CD4-positive, CD25-positive, alpha-beta regulatory T cell (primary cell): ENCODE measurements at places on chromosomes 12 and 14. TPM values are rescaled to one million over a fixed set of nuclear protein-coding genes. Genes with fewer than 3 reads are reported as not detected.

PLEKHD1 gene
- not detected for polyA plus RNA-seq

REP15 gene
- not detected for polyA plus RNA-seq

CCDC196 gene
- not detected for polyA plus RNA-seq

NEK9 gene
- 10.8 TPM for polyA plus RNA-seq

- DNase-seq: no peak
- H3K4me3 ChIP-seq: no peak overlapping the region
- H3K27ac ChIP-seq: no peak overlapping the region
- no peaks in the 10 kb centered on the region for H3K27me3 ChIP-seq
- peaks cover 15% of the 10 kb centered on the region for H3K4me1 ChIP-seq
- no peaks in the 10 kb centered on the region for H3K36me3 ChIP-seq
Observed at GRCh38 chr12:1801303-1801975, 18.9 kb upstream of the LRTM2 start.

DNA sequence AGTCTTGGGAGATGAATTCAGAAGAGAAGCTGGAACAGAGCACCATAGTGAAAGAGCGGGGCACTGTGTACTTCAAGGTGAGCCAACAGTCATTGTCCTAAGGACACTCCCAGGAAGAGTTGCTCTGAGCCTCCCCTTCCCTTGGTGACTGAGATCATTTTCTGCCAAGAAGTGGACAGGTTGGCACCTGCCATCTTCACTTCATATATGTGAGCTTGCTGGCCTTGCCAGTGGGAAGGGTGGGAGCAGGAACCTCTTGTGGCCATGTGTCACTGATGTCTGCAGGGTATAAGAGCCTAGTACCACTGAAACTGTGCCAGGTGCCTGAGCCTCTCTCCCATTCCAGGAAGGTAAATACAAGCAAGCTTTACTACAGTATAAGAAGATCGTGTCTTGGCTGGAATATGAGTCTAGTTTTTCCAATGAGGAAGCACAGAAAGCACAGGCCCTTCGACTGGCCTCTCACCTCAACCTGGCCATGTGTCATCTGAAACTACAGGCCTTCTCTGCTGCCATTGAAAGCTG lies 5.3 kb downstream of the FKBP4 start:
- H3K27me3 ChIP-seq: no peaks in the 10 kb centered on the region
- no peak overlapping the region for H3K4me3 ChIP-seq
- DNase-seq: no peak
- peaks cover 16% of the 10 kb centered on the region for H3K4me1 ChIP-seq

DNA sequence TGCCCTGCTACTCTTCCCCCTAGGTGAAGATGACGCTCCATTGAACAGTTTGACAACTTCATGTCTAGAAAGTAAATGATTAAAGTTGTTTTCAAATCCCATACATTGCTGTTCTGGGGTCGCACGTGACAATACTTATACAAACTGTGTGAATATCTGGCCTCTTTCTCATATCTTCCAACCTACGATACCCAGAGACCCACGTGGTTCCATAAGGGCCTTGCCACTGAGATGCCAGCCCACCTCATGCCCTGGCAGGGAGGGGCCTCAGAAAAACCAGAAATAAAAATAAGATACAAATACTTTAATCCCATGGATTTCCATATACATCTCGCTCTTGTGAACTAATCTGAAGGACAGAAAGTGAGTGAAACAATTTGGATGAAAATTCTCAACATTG lies 4.5 kb downstream of the GZMB start:
- H3K36me3 ChIP-seq: no peaks in the 10 kb centered on the region
- peaks cover 6% of the 10 kb centered on the region for H3K27me3 ChIP-seq
- no peaks in the 10 kb centered on the region for H3K4me1 ChIP-seq
- no peak overlapping the region for H3K4me3 ChIP-seq
- no peak overlapping the region for H3K27ac ChIP-seq
- DNase-seq: no peak

DNA sequence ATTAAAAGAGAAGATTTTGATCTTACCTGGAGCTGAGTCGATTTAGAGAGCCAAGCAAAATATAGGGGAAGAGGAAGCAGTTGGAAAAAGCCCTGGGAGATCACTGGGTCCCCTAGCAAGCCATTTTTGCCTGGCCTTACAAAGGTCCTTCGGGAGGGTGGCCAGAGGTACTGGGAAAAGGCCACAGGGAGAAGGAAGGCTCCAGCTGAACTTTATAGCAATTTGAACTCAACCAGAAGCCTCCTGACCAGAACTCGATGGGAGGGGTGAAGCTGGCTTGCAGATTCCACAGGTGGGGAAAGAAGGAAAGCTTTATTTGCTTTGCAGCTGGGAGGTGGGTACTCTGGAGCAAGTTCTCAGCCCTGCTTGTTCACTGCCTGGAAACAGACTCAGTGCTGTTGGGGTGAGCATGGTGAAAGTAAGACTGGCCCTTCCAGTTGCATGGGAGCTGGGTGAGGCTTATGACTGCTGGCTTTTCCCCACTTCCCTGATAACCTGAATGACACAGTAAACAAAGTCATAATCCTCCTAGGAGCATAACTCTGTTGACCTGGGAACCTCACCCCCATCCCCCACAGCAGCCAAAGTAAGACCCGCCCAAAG lies 855.8 kb downstream of the FSCB start:
- no peaks in the 10 kb centered on the region for H3K36me3 ChIP-seq
- DNase-seq: no peak
- no peaks in the 10 kb centered on the region for H3K27me3 ChIP-seq
- no peaks in the 10 kb centered on the region for H3K4me1 ChIP-seq
- no peak overlapping the region for H3K4me3 ChIP-seq
- no peak overlapping the region for H3K27ac ChIP-seq

DNA sequence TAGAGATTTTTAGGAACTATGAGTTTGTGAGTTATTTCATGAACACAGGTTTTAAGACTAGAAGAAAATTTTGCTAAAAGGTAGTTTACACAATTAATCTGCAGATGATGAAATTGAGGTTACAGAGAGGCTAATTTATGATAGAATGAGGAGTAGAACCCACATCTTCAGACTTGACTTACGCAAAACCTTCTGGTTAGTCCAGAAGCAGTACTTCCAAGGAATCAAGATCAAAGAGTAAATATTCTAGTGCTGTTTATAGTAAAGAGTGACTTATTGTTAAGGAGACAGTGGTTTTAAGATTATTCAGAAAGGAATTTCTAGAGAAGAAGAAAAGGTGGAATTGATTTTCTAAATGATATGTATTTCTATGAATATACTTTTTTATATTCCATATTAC lies 10.6 kb upstream of the KITLG start:
- no peaks in the 10 kb centered on the region for H3K27me3 ChIP-seq
- H3K4me3 ChIP-seq: no peak overlapping the region
- no peaks in the 10 kb centered on the region for H3K36me3 ChIP-seq
- no peak overlapping the region for H3K27ac ChIP-seq

GRCh38 chr14:55963295-55963694 lies 154.9 kb upstream of the PELI2 start:
- no peak for DNase-seq
- H3K4me1 ChIP-seq: no peaks in the 10 kb centered on the region
- H3K4me3 ChIP-seq: no peak overlapping the region
- no peak overlapping the region for H3K27ac ChIP-seq
- H3K27me3 ChIP-seq: no peaks in the 10 kb centered on the region
